GM03348 (cell line): ENCODE measurements at places on chromosomes 13 and 19.

- no peak for DNase-seq
These were observed 190.2 kb downstream of the GPC6 start for GRCh38 chr13:93416736-93417355.

DNA sequence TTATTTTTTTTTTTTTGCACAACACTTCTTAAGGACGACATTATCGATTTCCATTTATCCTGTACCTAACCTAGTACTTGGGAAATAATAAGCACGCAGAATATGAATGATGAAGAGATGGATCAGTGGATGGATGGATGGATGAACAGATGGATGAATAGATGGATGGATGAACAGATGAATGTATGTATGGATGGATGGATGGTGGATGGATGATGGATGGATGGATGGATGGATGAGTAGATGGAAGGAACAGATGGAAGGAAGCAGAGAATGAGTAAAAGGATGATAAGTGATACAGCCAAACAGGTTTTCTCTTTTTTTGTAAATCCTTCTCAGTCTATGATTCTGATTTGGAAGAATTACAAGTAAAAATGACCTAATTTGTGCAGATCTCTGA lies 166.9 kb downstream of the COL4A1 start:
- DNase-seq: no peak

DNA sequence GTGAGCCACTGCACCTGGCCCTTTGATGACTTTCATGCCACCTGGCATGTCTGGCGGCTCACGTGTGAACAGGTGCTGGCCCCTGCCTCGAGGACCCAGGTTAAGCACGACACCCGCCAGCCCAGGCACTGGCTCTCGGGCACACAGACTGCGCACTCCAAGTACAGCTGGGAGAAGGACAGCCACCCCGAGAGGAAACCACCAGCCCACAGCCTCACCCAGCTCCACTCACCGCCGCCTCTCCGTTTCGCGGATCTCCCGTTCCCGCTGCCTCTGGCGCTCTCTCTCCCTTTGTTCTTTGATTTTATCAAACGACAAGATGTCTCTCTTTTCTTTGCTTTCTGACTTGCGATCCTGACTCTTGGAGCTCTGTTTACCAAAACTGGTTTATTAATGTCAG lies 27.4 kb upstream of the TINCR start:
- DNase-seq: no peak

DNA sequence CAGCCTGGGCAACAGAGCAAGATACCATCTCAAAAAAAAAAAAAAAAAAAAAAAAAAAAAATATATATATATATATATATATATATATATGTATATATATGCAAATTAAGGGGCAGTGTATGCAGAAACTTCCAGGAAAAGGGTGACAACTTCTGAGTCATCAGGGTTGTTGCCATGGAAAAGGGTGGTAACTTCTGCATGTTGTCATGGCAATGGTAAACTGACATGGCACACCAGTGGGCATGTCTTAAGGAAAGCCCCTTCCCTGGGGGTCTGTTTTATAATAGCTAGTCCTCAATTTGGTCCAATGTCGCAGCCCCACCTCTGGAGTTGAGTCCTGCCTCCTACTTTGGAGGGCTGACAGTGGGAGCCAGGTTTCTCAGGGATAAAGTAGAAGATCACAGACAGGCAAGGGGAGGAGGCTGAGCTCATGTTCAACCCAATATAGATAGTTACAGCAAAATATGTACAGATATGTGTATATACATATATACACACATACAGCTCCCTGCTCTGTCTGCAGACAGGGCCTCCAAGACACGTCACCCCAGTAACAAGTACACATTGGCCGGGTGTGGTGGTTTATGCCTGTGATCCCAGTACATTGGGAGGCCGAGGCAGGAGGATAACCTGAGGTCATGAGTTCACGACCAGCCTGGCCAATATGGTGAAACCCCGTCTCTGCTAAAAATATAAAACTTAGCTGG lies 7.2 kb upstream of the FCHO1 start:
- DNase-seq: no peak

GRCh38 chr19:55166530-55167268 lies at the start of gene DNAAF3:
DNAAF3 (minus strand) TSS chr19:55166613; CDS start chr19:55166413, 200 bp downstream.
- DNase-seq: peak; percentile 100
